ENCODE measurements at places on chromosomes 16 and 17.

DNA sequence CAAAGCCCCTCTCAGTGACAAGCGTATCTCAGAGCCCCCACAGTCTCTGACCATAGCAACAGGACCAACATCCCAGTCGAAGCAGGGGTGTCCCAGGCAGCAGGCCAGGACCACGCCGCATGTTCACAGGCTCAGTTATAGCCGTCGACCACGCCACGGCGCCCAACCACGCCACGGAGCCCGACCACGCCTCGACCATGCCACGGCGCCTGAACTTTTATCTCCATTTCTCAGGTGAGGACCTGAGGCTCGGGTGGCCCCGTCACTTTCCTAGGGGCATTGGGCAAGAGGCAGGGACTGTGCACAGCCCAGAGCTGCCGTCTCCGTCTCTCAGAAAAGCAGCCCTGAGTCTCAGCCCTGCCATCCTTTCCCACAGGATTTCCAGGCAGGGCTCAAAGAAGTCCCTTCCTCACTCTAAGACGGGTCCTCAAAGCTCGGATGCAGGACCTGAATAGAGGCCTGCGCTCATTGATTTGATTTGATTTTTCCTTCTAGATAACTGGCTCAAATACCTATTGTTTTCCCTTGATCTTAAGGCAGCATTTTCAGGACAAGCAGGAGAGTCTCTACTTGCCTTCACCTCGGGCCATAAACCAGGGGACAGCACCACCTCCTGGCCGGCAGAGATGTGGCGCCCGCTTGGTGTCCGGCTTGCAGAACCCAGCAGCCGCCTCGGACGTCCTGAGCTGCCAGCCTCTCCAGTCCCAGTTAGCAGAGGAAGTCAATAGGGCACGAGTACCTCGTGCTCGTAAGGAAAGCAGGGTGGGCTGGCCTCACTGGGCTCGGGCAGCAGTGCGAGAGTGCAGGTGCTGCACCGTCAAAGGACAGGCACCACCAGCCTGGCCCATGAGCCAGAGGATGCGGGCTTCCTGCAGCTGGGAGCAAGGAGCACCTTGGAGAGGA, 38.8 kb downstream of the C16orf95 start:
- peak; percentile 90 for DNase-seq

DNA sequence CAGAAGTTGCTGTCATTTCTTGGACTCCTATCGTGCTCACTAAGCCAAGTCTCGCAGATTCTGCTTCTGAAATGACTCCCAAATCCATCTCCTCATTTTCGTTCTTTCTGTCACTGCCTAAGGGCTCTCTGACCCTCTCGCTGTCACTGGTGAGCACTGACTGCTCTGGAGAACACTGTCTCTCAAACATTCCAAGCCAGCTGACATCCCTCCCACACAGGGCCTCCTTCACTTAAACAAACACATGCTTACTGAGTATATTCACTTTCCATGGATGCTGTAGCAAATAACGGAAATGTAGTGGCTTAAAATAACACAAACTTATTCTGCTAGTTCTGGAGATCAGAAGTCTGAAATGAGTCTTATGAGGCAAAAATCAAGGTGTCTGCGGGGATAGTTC, 18.8 kb downstream of the CACNG1 start:
- no peak for DNase-seq

- no peak for DNase-seq
Measured at GRCh38 chr17:13583996-13584700, 17.6 kb downstream of the HS3ST3A1 start.

- DNase-seq: no peak
Measured at GRCh38 chr16:51150165-51150887, 744 bp downstream of the SALL1 start.

DNA sequence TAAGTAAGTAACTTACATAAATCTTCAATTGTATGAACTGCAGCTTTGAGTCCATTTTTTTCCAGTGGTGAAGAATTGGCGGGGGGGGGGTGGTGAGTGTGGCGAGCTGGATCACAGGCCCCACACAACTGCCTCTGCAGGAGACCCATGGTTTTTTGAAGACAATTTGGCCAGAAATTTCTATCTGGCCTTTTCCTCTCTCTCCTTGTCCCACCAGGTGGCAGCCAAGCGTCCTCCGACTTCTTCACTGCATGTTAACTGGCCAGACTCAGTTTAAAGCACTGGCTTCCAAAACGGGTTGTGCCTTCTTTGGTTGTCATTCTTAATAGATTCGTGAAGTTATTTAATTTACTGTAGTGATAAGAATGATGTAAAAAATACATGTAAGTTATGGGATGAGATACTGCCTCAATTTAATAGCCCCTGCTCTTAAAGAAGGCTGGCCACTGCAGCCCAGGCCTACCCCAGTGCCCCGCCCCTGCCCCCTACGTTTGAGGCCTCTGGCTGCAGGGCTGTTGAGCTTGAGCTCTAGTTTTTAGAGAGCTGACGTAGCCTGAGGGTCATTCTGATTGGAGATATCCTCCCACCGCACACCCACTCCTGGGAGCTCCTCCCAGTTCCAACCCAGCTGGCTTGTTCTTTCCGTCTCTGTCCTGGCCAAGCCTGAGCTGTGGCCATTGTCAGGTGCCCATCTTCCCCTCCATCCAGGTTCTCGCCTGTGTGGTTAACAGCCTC, 36.4 kb downstream of the AKAP1 start:
- DNase-seq: peak; percentile 77

- DNase-seq: no peak
Measured at GRCh38 chr17:15194859-15195277, 70.3 kb downstream of the PMP22 start.

DNA sequence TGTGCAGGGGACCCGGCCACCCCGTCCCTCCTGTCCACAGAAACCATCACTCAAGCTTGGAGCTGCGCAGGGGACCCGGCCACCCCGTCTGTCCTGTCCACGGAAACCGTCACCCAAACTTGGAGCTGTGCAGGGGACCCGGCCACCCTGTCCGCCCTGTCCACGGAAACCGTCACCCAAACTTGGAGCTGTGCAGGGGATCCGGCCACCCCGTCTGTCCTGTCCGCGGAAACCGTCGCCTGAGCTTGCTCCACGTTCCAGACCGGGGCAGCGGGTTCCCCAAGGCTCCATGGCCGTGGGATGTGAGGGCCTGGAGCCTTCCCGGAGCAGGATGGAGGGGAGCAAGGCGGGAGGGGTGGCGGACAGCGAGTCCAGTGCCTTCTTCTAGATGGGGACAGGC, 25.2 kb downstream of the SOX8 start:
- DNase-seq: no peak

DNA sequence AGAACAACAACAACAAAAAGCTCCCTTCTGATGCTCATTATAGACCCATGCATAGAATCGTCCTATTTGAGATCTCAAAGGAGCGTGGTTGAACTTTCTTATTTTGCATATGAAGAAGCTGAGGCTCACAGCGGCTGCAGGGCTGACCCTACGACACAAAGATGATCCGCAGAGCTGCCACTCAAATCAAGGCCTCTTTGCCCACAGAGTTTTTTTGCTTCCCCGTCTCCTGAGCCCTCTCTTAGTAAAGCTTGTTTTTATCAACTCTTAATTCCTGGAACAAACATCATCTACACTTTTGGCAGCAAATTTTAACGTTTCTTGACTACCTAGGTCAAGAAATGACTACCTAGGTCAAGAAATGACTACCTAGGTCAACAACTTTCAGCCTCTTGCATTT, 73.7 kb downstream of the C16orf95 start:
- no peak for DNase-seq

- no peak for DNase-seq
Measured at GRCh38 chr17:74779948-74780400, 3.8 kb upstream of the NAT9 start.

DNA sequence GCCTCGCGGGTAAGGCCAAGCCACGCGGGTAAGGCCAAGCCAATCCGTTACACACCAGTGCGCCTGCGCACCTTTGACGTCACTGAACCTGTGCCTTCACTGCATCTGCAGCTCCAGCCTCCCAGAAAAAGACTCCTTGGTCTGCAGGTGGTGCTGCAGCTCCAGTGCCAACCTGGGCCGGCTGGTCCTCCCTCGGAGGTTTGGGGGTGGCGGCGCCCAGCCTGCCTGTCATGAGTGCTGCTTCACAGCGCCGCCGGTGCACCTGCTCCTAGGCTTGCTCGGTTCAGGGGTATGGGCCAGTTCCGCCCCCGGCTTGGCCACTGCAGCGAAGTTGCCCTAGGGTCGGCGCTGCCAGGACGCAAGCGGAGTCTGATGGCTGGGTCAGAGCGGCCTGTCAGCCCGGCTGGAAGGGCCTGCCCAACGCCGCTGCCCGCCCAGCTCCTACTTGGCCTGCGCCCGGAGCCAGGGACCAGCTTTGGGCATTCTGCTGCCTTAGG, 146.6 kb downstream of the USP22 start:
- no peak for DNase-seq

- no peak for DNase-seq
Measured at GRCh38 chr17:7867881-7868329, 10.1 kb downstream of the CYB5D1 start.

GRCh38 chr17:2551493-2551892, 39.8 kb upstream of the METTL16 start:
- DNase-seq: no peak

DNA sequence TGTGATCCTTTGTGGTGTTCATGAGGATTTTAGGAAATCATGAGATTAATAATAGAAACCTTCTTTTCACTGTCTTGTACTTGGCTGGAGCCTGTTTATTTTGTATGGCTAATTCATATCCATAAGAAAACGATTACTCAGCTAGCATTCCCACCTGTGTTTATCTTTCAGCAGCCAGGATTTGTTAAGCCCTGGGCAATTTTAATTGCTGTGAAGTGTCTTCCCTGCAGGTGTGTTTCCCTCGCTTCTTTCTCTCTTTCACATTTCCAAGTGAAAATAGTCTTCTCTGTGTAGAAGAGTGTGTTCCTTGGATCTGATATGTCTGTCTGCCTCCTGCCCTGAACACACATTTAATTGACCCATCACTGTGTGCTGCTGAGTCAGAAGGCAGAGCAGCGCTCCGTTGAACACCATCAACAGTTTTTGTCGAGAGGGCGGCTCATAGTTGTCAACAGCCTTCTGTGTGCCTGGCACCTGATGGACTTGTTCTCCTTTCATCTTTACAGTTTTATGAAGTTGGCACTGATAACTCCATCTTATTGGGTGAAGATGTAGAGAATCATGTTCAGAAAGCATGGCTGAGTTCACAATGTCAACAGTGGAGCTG, 83.2 kb downstream of the SPECC1 start:
- no peak for DNase-seq
